Choroid plexus epithelial cell (primary cell): ENCODE measurements at places on chromosomes 4 and X.

DNA sequence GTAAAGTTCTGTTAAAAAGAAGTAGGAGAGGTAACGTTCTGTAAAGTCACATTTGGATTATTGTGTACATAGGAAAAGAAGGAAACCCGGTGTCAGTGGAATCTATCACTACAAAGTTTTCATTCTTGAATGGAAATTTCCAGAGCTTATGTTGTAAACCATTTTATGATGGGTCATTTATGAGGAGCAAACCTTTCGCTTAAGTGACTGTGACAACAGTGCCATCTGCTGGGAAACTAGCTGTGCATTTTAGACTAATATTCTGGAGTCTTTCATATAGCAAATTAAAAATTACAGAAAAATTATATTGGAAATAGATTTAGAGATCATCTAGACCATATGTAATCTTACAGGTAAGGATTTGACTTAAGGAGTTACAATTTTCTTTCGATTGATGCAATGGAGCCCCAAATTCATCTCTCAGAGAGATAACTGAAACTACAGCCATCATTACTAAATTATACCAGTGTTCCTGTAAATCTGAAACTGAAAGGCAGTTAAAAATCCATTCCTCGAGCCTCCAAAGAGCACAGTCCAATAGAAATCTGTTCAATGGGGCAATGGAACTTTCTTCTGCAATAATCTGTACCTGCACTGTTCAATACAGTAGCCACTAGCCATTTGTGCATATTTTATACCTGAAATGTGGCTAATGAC is 26.9 kb downstream of the ASB9 start:
- peak; percentile 76 for DNase-seq

- peak; percentile 47 for DNase-seq
Observed at GRCh38 chr4:33160126-33160525, 2440.0 kb downstream of the PCDH7 start.

DNA sequence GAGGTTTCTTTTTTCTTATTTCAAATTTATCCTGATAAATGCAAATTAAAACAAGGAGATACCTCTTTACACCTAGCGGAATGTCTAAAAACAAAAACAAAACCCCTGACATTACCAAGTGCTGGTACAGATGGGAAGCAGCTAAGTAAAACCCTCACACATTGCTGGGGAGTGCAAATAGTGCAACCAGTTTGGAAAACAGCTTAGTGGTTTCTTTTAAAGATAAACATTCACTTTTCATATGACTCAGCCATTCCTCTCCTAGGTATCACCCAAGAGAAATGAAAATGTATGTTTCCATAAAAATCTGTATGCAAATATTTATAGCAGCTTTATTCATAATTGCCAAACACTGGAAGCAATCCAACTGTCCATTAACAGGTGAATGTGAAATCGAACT is 84.1 kb upstream of the HELT start:
- peak; percentile 5 for DNase-seq

GRCh38 chrX:50152456-50152855 is 48.4 kb downstream of the AKAP4 start:
- no peak for DNase-seq

- DNase-seq, result peak; percentile 16
Observed at GRCh38 chr4:95190751-95191436, 357.9 kb downstream of the UNC5C start.

- DNase-seq, result no peak
Observed at GRCh38 chr4:93841803-93842345, 13.3 kb downstream of the ATOH1 start.

DNA sequence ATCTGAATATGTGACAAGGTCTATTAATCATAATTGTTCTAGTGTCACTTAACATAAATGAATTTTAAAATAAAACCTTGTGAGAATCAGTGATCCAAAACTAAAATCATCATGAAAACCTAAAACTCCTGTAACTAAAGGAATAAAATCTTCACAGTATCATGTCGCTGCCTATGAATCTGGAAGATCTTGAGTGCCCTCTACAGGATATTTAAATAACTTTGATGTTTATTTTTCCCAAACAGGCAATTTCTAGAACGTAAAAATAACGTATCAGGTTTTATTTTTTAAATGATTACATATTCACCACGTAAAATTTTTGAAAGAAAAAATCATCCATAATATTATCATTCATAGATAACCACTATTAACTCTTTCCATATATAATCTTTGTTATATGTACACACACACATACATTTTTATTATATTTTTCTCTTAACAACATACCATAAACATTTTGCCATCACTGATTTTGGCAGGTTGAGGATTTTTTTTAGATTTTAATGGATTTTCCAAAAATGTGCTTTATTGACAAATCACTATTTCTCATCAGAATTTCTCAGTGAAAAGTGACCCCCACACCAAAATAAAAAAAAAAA is 79.6 kb downstream of the COMMD8 start:
- peak; percentile 63 for DNase-seq

DNA sequence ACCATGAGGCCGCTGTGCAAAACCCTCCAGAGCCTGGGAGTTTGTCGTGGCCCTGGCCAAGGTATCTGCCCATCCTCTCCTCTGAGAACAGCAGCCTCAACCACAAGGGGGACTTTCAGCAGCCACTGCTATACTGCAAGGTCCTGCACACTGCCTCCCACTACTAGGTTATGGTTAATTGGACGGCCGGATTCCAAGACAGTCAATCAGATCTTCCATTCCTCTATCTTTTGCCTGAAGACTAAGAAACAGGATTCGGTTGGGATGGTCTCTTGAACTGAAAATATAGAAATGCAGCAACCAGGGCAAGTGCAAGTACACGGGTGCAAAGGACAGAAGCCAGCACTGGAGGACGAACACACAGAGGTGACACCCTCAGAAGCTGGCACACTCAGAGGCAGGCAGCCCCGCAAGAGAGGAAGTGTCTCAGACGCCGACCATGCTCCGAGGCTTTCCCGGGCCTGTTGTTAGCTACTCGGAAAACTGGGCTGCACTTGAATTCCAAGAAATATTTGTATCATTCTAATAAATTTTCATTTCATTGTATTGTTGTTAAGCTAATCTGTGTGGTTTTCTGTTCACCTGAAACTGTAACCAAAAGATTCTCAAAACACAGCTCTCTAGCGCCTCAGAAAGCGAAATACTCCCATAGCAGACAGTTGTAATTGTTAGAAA is 63.3 kb downstream of the AFAP1 start:
- peak; percentile 72 for DNase-seq
